ENCODE measurements at places on chromosomes 12 and 14.

GRCh38 chr14:25953532-25954139 lies 644.2 kb downstream of the NOVA1 start:
- H3K27me3 ChIP-seq: no peaks in the 10 kb centered on the region
- H3K4me3 ChIP-seq: no peak overlapping the region
- H3K27ac ChIP-seq: no peak overlapping the region

GRCh38 chr12:81644503-81644902 lies 114.6 kb downstream of the PPFIA2 start:
- no peaks in the 10 kb centered on the region for H3K4me1 ChIP-seq
- no peaks in the 10 kb centered on the region for H3K36me3 ChIP-seq
- DNase-seq: no peak

DNA sequence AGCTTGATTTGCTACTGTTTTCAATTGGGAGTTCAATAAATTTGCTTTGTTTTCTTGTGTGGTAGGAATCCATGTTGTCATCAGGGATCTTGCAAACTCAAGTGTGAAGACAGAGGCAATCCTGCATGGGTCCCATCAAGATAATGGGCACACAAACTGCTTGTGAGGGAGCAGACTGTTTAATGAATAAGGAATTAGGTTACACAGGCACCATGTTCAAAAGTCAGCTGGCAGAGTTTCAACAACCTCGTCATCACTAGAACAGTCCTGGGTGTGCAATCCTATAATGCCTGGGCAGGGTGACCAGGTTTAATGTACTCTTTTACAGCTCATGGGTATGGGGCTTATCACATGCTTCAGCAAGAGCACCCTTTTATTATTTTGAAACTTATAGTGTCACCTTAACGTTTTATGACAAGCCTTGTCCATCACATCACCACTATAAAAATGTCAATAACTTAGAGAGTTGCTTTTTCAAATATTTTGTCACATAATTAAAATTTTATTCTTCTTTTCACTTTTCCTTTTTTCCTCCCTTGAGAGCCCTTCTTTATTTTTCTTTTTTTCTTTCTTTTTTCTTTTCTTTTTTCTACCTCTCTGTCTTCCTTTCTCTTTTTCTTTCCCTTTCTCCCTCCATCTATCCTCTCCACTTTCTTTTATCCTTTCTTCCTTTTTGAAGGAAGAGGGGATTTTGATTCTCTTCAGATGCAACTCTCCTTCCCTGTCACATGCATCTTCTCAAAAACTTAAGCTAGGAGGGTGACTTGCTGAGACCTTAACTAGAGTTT lies 252.2 kb upstream of the ATP2B1 start:
- H3K36me3 ChIP-seq: peaks cover 5% of the 10 kb centered on the region
- no peak for DNase-seq
- no peaks in the 10 kb centered on the region for H3K27me3 ChIP-seq
- H3K27ac ChIP-seq: peak overlapping the region; percentile 87
- peak overlapping the region; percentile 34 for H3K4me3 ChIP-seq

GRCh38 chr12:12561371-12562015 lies 1.2 kb downstream of the DUSP16 start:
- peak overlapping the region; percentile 93 for H3K4me3 ChIP-seq
- peak; percentile 69 for DNase-seq
- peaks cover 6% of the 10 kb centered on the region for H3K36me3 ChIP-seq
- H3K4me1 ChIP-seq: peaks cover 11% of the 10 kb centered on the region

DNA sequence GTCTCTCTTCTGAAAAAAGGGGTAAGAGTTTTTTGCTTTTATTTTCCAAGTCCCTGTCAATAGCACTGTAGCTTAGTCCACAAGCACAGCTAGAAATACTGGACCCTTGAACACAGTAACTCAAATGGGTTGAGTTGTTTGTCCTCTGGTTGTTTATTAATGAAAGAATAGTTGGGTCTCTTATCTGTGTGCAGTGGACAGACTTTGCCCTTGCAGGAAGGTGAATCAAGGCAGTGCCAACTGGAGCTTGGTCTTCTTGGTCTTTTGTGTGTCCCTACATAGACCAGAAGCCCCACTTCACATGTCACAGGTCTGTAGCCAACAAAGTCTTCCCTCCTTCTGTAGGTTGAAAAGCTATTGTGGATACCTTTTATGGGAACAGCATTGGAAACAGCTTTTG lies 322.0 kb downstream of the AACS start:
- H3K4me1 ChIP-seq: no peaks in the 10 kb centered on the region
- H3K27ac ChIP-seq: no peak overlapping the region
- no peaks in the 10 kb centered on the region for H3K36me3 ChIP-seq

GRCh38 chr12:118206107-118206412 lies 70.1 kb downstream of the PEBP1 start:
- H3K27me3 ChIP-seq: no peaks in the 10 kb centered on the region
- DNase-seq: no peak
- no peak overlapping the region for H3K4me3 ChIP-seq
- H3K4me1 ChIP-seq: peaks cover 7% of the 10 kb centered on the region

DNA sequence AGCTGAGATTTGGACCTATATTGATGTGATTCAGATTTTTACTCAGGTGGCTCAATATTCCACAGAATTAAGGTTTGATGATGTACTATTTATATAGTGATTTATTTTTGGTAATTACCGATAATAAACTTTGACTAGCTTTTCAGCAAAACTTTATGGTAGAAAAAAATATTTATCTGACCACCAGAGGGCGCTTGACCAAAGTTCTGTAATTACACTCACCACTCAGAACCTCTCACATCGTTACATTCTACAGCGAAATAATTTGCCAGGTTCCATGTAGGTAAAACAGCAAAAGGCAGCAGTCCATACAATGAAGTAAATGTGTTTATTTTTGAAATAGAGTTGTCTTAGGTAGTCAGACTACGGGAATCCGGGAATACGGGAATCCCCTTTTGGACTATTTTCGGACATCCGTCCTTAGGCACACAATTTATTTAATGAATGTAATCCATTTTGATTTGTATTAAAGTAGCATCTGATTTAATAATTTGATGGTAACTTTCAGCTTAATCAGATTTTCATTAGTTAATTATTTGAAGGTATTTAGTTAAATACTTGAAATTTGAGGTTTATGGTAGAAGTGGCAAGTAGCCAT lies 143.0 kb upstream of the DDHD1 start:
- no peak overlapping the region for H3K4me3 ChIP-seq
- H3K27me3 ChIP-seq: no peaks in the 10 kb centered on the region
- H3K4me1 ChIP-seq: no peaks in the 10 kb centered on the region
- DNase-seq: no peak

DNA sequence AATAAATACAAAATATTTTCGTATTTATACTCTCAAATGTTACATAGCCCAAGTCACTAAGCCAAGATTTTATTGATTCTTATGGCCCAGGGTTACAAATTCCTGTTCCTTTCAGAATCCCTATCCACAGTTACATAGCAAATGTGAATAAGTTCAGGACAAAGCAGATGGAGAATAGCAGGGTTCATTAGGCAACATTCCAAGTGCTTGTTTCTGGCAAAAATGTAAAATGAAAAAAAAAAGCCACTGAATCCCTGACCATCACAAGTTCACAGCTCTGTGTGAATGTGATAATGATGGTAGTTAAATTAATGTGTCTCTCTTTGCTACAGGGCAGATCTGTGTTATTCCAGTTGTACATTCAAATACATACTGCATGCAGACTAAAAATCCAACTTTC lies 74.6 kb downstream of the KCNC2 start:
- H3K4me3 ChIP-seq: no peak overlapping the region
- H3K4me1 ChIP-seq: no peaks in the 10 kb centered on the region
- no peak for DNase-seq
- H3K36me3 ChIP-seq: no peaks in the 10 kb centered on the region

All from natural killer cell treated with Interleukin-12 subunit alpha and Interleukin-12 subunit beta and Interleukin-15 and Interleukin-18, amount 100 ng/mL, for 72 hours (primary cell).